ENCODE measurements at places on chromosomes 3 and 15.

DNA sequence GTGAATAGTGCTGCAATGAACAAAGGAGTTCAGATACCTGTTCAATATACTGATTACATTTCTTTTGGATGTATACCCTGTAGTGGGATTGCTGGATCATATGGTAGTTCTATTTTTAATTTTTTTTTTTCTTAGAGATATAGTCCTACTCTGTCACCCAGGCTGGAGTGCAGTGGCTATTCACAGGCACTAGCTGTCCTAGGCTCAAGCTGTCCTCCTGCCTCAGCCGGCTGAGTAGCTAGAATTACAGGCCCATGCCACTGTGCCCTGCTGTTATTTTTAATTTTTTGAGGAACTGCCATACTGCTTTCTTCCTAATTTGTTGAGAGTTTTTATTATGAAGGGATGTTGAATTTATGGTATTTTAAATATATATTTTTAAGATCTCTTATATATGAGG lies 23.0 kb upstream of the CACNA2D3 start:
- no peak for DNase-seq

DNA sequence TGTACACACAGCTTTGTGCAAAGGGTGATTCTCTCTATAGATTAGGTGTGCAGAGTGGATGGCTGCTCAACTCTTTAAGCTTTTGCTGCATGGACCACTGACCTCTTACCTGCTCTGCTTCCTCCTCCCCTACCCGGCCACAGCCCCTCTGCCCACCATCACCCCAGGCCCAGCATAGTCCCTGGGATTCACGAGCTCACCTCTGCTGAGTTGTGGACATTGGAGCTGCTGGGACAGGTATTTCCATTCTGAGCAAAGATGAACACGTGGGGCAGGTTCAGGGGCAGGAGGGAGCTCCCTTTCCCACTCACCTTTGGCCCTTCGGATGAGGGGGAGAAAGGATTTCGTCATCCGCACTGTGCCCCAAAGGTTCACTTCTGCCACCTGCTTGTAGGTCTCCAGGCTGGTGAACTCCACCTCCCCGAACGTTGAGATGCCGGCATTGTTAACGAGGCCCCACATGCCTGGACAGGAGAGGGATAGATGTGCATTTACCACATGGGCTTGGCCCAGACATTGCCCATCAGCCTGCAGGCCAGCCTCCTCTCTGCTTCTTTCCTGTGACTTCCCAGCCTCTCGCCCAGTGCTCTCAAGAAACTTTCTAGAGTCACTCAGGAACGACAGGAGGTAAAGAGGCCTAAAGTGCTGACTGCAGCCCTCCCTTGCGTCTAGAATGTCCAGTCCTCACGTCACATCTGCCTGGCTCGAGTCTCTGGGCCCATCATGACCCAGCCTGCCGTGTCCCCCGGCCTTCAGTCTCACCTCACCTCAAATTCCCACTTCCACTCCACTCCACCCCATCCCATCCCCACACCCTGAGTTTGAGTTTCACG lies 41.6 kb downstream of the BDH1 start:
- DNase-seq = no peak

DNA sequence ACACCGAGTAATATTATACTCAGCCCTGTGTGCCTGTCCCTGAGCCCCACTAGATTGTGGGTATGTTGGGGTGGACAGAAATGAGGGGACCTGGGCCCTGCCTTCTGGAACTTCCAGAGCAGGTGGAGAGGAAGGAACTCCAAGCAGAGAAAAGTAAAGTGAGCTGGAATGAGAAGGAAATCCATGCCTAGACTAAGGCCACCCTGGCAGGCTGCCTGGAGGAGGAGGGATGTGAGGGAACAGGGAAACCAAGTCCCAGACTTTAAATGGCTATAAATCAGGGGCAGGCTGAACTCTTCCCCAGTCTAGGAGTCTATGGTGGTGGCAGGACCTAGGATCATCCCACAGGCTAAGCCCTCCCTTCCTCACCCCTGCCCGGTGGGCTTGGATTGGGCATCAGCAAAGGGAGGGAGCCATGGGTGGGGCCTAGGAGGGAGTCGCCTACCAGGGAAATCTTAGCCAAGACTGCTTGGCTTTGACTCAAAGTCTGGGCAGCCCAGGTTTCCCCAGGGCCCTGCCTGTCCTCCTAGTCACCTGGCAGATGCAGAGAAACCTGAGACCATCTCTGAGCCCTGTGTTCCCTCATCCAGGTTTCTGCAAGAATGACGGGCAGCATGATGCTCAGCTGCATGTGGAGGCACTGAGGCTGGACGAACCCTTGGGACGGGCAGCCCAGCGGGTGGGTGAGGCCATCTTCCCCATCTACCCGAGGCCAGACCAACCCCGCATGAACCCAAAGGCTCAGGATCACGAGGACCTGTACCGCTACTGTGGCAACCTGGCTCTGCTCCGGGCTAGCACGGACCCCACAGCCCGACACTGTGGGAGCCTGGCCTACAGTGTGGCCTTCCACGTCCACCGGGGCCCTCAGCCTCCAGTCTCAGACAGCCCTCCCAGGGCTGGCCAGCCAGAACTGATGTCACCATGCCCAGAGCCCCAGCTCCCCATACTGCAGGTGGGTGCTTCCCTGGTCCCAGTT lies 15.6 kb upstream of the STRA6 start:
- DNase-seq = no peak

GRCh38 chr3:25945836-25946235 lies 155.9 kb downstream of the OXSM start:
- no peak for DNase-seq

GRCh38 chr3:122987736-122988319 lies 39.7 kb downstream of the SEMA5B start:
- DNase-seq = no peak

- no peak for DNase-seq
These were observed 55.2 kb downstream of the TMOD3 start for GRCh38 chr15:51884517-51885236.

DNA sequence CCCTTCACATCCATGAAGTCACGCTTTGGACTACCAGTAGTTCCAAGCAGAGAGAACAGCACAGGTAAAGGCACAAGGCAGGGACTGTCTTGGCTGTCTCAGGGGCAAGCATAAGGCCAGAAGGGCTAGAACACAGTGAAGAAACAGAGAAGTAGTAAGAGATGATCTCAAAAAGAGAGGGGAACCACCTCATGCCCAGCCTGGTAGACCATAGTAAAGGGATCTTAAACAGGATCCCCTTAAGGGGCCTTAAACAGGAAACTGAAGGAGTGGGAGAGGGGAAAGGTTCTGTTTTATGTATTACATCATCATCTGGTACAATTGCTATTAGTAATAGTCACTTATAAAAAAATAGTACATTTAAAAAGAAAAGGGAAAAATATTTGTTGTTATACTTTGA lies 25.8 kb downstream of the P2RY1 start:
- no peak for DNase-seq

GRCh38 chr15:38705436-38706219 lies 141.0 kb upstream of the RASGRP1 start:
- DNase-seq = no peak

GRCh38 chr3:113714702-113715101 lies 18.3 kb upstream of the USF3 start:
- no peak for DNase-seq

- DNase-seq = no peak
These were observed 579 bp upstream of the PLAAT1 start for GRCh38 chr3:193240436-193240849.

- no peak for DNase-seq
These were observed 10.9 kb downstream of the LRRFIP2 start for GRCh38 chr3:37163262-37164015.

DNA sequence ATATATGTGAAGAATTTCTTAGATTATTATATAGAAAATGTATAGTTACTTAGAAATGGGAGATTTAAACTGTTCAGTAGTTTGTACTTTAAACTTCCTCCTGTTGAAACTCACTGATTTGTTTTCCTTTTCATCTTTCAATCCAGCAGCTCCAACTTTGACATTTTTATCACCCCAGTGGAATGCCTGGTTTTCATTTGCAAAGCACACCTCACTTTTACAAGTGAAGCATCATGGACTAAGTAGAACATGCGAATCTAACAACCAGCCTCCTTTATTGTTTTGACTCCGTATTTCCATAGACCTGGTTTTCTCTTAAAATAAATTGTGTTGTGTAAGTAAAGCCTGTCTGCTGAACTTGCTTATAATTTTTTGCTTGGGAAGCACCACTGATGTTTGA lies 97.8 kb upstream of the ROBO2 start:
- DNase-seq = no peak

GRCh38 chr3:195137638-195138588 lies 133.0 kb downstream of the XXYLT1 start:
- DNase-seq = no peak

- no peak for DNase-seq
These were observed 577.5 kb upstream of the NECTIN3 start for GRCh38 chr3:110494093-110494490.

GRCh38 chr15:98422130-98422478 lies 226.2 kb upstream of the IGF1R start:
- DNase-seq = no peak

- DNase-seq = no peak
These were observed 6.3 kb downstream of the SPSB4 start for GRCh38 chr3:141057436-141057835.

GRCh38 chr15:22839046-22839695 lies 705 bp downstream of the NIPA2 start:
- peak; percentile 12 for DNase-seq

DNA sequence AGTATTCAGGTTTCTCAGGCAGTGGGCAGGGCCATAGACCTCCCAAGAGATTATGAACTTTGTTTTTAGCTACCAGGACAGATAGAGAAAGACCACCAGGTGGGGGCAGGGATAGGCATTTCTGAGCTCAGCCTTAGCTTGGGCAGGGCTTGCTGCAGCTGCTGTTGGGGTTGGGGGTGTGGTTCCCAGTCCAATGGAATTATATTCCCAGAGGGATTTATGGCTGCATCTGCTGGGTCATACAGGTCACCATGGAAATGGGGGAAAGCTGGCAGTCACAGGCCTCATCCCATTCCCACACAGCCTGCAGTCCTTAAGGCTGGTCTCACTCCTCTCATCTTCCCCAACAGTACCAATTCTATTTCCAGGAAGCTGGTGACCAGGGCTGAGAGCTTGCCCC lies 144.6 kb upstream of the ZPLD1 start:
- DNase-seq = no peak

- DNase-seq = no peak
These were observed 56.6 kb downstream of the P3H2 start for GRCh38 chr3:190064112-190064511.

GRCh38 chr3:134333522-134334181 lies 40.6 kb downstream of the AMOTL2 start:
- no peak for DNase-seq

GRCh38 chr3:9412293-9412692 lies 14.9 kb downstream of the SETD5 start:
- DNase-seq = no peak

DNA sequence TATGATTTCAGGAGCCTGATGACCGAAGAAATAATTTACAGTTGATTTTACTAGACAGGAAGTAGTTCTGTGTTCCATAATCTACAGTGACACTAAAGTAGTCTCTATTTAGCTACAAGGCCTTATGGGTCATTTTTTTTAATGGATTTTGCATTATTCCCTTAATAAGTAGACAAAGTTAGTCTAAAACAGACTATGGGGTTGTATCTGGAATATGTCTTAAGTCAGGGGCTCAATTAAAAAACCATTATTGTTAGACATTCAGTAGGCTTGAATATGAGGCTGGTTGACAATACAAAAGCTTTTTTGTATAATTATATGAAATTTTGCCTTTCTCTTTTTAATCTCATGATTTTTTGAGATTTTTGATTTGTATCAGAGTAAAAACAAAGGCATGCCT lies 820.0 kb upstream of the SEMA6D start:
- no peak for DNase-seq

- DNase-seq = no peak
These were observed 458.1 kb downstream of the GBE1 start for GRCh38 chr3:81303321-81303720.

DNA sequence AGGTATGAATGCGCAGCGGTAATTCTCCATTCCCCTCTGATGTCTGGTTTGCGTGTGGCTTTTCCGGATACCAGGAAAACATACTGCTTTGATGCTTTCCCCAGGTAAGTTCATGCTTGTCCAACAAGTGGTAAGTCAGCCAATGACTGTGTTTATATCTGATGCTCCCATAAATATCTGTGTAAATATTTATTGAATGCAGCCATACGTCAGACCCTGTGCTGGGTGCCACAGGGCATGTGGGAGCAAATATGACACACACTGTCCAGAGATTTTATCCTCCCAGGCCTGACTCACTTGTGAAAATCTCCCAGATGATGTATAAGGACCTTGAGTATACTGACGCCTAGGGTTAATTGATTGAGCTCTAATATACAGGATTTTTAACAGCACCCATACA lies 29.6 kb upstream of the CEMIP start:
- no peak for DNase-seq

DNA sequence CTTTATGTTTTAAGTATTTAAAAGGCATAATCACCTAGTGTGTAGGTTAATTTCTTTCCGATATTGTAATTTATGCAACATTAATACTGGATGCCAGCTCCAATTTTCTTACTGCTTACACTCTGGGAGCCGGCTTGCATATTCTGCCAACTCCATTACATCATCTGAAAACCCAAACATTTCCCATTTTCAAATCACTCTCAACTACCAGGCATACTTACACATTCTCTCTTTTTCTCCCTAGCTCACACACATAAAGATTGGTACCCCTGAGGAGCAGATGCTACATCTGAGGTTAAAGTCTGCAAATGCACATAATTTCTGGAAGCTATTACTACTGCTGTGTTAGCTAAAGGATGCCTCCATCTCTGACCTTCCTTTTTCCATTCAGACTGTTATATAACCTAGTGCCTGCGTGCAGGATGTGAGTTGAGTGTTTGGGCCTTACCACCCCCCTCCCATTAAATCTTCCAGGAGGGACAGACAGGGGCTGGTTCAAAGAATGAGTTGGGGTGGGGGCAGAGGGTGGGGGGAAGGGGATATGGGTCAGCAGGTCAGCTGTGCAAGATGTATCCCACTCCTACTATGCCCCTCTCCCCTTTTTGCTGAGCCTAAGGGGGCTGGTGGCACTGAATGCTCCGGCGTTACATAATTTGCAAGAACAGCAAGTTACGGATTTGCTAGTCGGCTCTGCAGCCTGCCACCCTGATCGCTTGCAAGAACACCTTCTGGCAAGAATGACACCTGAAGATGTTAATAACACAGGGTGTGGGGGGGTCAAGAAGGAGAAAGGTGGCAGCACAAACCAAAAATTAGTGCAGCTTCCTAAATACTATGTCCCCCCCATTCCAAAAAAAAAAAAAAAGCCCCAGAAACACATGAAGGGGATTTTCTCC lies 2.5 kb downstream of the RORA start:
- DNase-seq = no peak

DNA sequence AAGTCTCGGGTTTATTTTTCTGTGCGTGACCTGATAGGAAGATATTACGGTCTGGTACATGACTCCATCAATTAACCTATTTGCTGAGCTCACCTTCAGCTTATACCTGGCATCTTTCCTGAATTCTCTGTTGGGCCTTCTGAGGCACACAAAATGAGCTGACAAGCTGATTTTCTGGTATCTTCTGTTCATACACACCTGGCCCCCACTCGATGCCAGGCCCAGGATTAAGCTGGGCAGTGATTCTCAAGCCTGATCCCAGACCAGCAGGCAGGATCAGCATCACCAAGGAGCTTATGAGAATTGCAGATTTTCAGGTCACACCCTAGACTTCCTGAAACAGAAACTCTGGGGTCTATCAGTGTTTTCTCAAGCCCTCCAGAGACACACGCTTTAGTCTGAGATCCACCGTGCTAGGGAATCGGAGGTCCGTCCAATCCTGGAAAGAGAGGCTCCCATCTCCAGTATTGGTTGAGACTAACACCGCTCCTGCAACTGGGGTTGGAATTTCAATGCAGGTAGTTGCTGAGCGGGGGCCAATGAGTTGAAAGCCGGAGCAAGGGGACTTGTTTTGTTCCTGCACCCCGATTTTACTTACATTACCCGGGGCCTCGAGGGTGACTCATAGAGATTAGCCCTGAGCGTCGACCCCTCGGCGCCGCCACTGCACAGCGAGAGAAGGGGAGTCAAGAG lies 636 bp upstream of the EIF1B start:
- DNase-seq = no peak
